Activated naive CD4-positive, alpha-beta T cell (primary cell): ENCODE measurements at places on chromosomes 16 and 17.
A peak's percentile ranks its signal among the peaks of the same experiment; 100 is the strongest.

- DNase-seq: peak; percentile 29
Observed at GRCh38 chr16:30186444-30186781, 3.0 kb downstream of the CORO1A start.

DNA sequence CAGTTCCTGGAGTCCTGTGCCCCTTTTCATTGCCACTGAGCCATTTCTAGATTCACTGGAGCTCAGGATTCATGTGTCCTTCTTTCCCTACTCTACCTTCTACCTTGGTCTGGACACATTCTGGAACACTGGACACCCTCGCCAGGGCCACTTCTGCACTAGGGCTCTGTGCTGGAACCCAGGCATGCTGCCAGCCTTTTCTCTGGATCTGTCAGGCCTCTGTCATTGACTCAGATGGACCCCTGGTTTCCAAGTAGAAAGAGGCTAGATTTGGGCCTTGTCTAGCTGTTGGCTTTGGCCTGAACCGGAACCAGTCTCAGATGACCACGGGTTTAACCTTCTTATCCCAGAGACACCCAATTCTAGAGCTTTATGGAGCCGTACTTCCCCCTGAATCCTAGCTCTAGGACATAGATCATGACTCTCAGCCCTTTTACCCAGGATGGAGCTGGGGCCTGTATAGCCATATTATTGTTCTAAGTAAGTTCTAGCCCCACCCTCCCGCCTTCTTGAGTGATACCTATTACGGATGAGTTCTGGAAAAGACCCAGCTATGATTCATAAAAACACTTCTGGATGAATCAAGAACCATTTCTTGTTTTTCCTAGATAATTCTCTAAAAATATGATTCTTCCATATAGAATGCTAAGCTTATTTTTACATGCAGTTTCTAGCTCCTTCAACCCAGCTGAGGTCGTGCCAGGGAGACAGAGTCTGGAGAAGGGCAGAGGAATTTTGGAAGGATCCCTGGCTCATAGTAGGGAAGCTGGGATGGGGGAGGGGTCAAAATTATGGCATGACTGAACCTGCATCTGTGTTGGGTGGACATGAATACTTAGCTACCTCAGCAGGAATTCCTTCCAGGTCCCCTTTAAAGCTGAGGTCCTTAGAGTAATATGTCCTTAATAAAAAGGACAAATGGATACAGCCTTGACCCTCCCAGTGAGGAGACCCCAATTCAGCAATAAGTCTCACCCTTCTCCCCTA, 1.1 kb upstream of the CHRNB1 start:
- DNase-seq: no peak

- DNase-seq: no peak
Observed at GRCh38 chr17:76989519-76989918, 121.3 kb downstream of the MGAT5B start.

- no peak for DNase-seq
Observed at GRCh38 chr17:31882571-31882970, 18.9 kb downstream of the UTP6 start.
